Caco-2 (cell line): ENCODE measurements at places on chromosomes 4 and X. TPM values are rescaled to one million over a fixed set of nuclear protein-coding genes. Genes with fewer than 3 reads are reported as not detected.

Gene GYG2
- 44.0 and 50.4 TPM in 2 replicates for total RNA-seq

Gene SLC25A53
- total RNA-seq = 3.2 and 4.1 TPM in 2 replicates

DNA sequence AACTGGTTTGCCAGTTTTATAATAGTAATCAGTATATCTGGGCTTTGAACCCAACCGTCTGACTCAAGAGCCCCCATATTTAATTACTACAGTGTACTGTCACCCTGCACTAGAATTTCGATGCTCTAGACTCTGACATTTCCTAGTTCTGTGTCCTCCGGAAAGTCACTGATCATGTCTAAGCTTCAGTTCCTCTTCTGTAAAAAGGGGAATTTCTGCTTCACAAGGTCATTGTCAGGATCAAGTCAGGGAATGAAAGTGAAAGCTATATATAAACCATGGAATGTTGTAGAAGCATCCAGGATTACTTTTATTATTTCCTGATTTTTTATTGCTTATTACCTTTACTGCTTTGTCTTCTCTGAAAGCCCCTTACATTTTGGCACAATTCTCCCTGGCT, 4.0 kb upstream of the KCNIP4 start:
- DNase-seq = no peak

- no peak for DNase-seq
Measured at GRCh38 chr4:57689693-57690205, 579.6 kb upstream of the IGFBP7 start.

DNA sequence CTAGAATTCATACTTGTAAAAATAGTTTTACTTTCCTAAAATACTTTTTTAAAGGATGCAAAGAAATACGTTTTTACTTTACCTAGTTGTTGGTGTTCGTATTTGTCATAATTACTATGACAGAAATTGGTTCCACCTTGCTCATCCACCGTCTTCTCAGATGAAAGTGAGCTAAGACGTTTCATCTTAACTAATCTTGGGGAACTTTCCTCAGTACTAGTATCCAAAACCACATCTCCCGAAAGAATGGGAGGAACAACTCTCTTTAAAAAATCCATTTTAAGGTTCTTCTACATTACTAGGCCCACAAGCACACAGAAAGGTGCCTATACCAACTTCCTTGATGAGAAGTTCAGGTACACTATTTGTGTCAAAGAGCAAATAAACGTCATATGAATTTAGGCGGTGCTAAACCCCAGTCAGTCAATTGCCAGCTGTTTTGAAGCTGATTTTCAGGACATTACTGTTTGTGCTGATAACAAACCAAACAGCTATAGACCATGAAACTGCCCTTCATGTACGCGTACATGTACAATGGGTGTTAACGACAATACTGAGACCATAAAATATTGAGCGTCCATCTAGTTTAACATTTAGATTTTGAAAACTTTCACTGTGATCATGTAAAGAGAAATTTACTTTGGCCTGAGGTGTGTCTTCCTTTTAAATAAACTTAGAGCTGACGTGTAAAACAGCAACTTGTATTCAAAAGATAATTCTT, 99.1 kb downstream of the FRYL start:
- no peak for DNase-seq

GRCh38 chrX:34839451-34839850, 103.1 kb upstream of the FAM47B start:
- DNase-seq = no peak
